ENCODE measurements at places on chromosomes 7 and 10.

GRCh38 chr7:23205577-23205908, 23.7 kb downstream of the NUP42 start:
- DNase-seq, result no peak

- DNase-seq, result no peak
Measured at GRCh38 chr10:93091960-93092359, 18.3 kb downstream of the CYP26A1 start.

- DNase-seq, result no peak
Measured at GRCh38 chr7:146414373-146414772, 297.8 kb downstream of the CNTNAP2 start.

GRCh38 chr10:58833771-58834561, 321.3 kb downstream of the BICC1 start:
- DNase-seq, result no peak

DNA sequence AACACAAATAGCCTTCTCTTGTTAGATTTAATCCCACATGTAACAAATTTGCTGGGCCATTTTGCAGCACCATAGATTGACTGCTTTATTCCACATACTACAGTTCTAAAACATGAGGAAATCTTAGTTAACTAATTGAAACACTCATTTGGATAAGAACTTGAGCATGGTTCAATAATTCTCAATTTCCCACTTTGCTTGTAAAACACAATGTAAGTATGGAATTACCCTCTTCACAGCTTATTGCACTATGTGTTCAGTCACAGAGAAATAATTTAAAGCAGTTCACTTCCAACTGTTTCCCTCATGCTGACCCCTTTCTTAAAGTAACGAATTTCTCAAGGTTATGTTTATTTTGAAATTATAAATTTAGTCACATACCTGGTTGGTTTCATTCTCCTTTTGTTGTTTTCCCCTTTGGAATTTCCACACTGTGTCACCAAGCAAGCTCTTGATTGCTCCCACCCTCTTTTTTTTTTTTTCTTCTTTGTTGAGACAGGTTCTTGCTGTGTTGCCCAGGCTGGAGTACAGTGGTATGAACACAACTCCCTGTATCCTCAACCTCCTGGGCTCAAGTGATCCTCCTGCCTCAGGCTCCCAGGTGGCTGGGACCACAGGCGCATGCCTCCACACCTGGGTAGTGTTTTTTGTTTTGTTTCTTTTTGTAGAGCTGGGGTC, 425.4 kb downstream of the EXOC4 start:
- DNase-seq, result no peak

GRCh38 chr10:25049966-25050365, 33.6 kb downstream of the THNSL1 start:
- peak; percentile 11 for DNase-seq

- DNase-seq, result no peak
Measured at GRCh38 chr10:80277016-80277415, 12.4 kb downstream of the MAT1A start.

- DNase-seq, result no peak
Measured at GRCh38 chr10:21264271-21264670, 261.2 kb downstream of the SKIDA1 start.

DNA sequence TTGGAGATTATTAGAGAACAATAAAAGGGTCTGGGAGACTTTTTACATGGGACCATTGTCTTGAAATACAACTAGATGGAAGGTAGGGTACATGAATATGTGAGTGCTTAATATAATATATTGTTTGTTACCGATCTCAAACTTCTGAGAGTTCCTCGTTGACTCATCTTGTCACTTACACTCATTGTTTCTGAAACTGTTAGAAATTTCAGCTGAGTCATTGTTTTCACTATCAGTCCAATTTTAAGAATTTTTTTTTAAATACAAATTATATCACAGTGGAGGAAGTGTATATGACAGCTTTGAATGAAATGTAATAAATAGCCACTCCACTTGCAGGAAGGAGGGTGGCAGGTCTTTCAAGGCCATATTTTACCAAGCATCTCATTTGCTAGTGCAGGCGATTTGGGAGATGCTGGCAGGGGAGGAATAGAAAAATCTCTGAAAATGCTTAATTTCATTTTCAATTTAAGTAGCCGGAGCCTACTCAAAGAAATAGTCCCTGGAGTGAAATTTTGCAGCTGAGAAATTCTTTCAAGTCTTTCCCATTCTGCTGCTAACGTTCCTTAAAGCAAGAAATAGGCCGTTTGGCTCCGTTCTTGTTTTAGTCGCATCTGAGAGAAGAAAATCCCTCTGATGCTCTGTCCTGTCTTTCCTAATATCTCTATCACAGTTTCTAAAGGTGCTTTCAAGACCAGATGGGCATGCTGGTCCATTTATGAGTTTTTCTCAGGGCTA, 1404.2 kb upstream of the CELF2 start:
- no peak for DNase-seq

GRCh38 chr7:20264623-20265022, 47.4 kb upstream of the MACC1 start:
- no peak for DNase-seq

GRCh38 chr7:134320201-134320600, 3.5 kb upstream of the SLC35B4 start:
- DNase-seq, result no peak

DNA sequence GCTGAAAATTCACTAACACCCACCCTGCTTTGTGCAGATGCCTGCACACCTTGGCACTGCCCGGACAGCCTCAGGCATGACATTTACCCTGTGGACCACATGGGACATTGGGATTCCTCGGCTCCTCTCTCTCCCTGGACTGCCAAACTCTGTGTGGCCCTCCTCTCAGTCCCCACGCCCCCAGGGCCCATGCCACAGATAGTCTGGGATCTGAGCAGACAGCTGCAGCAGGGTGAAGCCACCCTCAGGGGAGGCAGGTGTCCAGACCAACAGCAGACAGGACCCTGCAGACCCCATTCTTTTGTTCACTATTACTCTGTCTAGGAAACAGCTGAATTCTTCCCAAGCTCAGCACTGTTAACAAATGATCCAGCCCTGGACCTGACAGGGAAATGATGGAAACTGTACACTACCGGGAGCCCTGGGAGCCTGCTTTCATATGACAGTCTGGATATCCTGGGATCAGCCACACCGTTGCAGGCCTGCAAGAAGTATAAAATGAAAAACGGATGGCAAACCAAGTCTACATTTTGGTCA, 83.4 kb downstream of the VOPP1 start:
- no peak for DNase-seq

- no peak for DNase-seq
Measured at GRCh38 chr7:142231716-142232115, 26.1 kb downstream of the PRSS58 start.

- DNase-seq, result no peak
Measured at GRCh38 chr10:132721725-132722124, 64.2 kb downstream of the NKX6-2 start.

DNA sequence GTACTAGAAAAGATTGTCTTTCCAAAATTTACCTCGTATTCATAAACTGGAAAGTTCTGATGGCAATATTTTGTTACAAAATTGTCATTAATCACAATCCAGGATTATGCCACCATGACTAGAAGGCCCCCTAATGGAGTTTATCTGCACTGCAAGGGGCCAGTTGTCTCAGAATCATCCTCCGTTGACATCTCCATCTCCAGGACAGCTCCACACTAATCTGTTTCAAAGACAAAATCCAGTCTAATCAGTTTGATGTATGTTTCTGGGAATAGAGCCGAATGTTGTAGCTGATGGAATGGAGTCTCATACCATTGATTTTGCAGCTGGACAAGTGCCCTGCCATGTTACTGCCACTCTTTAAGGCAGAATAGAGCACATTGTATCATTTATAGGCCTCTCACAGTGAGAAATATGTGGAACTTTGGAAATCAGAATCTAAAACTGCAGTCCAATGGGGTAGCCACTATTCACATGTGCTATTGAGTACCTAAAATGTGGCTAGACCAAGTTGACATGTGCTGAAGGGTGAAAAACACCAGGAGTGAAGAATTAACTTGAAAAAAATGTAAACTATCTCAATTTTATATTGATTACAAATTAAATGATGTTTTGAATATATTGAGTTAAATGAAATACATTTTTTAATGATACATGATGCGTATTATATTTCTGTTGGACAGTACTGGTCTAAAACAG, 38.3 kb upstream of the TOMM7 start:
- peak; percentile 12 for DNase-seq

DNA sequence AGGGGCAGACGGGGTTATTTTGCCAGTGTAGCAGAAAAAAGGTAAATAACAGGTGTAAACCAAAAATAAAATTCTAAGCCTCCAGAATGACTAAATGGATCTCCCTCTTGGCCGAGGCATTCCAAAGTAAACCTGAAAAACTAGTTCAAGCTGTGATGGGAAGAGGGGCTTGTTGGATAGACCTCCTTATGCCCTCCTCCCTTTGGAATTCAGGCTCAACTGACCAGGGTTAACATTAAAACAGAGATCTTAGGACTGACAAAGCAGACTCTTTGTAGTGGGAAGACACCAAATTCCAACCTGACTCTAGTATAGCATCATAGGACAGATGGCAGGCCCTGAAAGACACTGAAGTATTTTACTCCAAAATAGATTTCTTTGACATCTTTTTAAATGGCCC, 113.8 kb upstream of the ITGB1 start:
- DNase-seq, result no peak

GRCh38 chr10:11074536-11075267, 57.0 kb downstream of the CELF2 start:
- DNase-seq, result no peak

DNA sequence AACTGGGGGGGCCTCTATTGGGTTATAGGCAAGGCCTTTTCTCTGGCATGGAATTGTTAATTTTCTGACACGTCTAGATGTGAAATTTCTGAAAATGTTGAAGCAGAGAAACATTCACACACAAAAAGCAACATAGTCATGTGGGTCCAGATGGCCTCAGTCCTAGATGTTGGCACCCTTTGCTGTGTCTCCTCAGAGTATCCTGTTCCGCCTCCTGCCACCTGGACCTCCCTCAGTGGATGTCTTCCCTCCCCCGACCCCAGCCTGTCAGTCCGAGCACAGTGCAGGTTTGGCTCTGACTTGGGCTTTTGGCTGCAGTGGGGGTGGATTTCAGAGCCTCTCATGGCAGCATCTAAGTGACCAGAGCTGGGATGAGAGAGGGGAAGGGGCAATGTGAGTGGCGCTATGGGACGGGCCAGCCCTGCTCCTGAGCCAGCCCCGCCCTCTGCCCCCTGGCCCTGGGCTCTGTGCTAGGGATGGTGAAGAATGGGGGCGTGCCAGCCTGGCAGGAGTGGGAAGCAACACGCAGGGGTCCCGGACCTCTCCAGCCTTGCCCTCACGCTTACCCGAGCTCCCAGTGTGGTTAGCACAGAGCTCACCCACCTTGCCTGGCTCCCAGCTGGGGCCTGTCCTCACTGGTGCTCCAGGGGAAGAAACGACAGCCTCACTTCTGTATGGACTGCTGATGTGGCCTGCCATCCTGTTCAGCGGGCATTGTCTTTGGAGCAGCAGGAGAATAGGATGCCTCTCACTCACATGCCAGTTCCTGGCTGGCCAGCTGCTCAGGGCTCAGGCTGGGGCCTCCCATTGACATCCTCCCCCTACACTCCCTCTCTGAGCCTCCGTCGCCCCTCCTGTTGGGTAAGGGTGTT, 6.2 kb downstream of the ATP6V0E2 start:
- DNase-seq, result no peak

DNA sequence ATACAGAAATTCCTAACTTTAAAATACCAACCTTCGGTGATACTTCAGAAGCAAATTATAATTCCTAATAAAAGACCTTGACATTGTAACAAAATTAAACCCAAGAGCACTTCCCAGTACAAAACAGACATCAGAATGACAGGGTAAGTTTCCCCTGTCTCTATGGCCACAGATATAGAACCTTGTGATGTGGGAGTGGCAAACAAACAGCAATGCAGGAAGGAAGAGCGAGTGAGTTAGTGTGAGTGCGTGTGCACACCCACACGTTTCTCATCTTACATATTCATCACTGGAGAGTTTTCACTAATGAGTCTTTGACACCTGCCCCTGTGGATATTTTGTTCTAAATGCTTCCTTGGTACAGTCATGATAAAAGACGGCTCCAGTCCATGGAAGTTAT, 72.2 kb downstream of the VWC2 start:
- DNase-seq, result no peak

- DNase-seq, result no peak
Measured at GRCh38 chr7:22094413-22095342, 149.0 kb upstream of the CDCA7L start.

DNA sequence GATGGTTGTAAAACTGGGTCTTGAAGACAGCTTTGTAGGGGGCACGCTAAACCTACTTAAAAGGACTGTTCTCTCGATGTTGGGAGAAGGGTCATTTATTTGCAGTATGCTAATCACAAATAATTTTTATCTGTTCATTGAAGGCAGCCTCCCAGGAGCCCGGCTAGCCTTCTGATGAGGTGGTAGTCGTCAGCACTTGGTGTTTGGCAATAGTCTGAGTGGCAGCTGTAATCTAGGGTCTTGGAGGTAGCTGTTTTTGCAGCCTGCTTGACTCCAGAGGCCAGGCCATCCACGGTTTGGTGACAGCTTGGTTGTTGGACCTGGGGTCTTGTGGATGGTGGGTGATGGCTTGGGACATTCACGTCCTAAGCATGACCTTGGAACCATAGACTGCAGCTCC, 2.2 kb downstream of the GTF2IRD1 start:
- DNase-seq, result peak; percentile 84

DNA sequence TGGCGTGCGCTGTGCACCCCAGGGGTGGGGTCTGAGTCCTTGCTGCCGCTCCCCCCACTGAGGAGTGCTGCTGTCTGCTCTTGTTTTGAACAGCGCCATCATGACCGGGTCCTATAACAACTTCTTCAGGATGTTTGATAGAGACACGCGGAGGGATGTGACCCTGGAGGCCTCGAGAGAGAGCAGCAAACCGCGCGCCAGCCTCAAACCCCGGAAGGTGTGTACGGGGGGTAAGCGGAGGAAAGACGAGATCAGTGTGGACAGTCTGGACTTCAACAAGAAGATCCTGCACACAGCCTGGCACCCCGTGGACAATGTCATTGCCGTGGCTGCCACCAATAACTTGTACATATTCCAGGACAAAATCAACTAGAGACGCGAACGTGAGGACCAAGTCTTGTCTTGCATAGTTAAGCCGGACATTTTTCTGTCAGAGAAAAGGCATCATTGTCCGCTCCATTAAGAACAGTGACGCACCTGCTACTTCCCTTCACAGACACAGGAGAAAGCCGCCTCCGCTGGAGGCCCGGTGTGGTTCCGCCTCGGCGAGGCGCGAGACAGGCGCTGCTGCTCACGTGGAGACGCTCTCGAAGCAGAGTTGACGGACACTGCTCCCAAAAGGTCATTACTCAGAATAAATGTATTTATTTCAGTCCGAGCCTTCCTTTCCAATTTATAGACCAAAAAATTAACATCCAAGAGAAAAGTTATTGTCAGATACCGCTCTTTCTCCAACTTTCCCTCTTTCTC, 26.0 kb downstream of the BNIP3 start:
- no peak for DNase-seq

GRCh38 chr7:9889554-9889953, 1084.1 kb upstream of the PHF14 start:
- DNase-seq, result no peak

GRCh38 chr7:12590559-12590958, 20.0 kb downstream of the SCIN start:
- no peak for DNase-seq

- DNase-seq, result no peak
Measured at GRCh38 chr7:159065852-159066480, 78.7 kb downstream of the VIPR2 start.

- peak; percentile 64 for DNase-seq
Measured at GRCh38 chr7:131502810-131503508, 53.5 kb downstream of the PODXL start.

GRCh38 chr10:29698773-29699490, 64.2 kb upstream of the SVIL start:
- no peak for DNase-seq
